ENCODE measurements at places on chromosomes 16 and 17.
A peak's percentile ranks its signal among the peaks of the same experiment; 100 is the strongest.

GRCh38 chr16:24509536-24509935 is 29.8 kb upstream of the RBBP6 start:
- no peak for DNase-seq

DNA sequence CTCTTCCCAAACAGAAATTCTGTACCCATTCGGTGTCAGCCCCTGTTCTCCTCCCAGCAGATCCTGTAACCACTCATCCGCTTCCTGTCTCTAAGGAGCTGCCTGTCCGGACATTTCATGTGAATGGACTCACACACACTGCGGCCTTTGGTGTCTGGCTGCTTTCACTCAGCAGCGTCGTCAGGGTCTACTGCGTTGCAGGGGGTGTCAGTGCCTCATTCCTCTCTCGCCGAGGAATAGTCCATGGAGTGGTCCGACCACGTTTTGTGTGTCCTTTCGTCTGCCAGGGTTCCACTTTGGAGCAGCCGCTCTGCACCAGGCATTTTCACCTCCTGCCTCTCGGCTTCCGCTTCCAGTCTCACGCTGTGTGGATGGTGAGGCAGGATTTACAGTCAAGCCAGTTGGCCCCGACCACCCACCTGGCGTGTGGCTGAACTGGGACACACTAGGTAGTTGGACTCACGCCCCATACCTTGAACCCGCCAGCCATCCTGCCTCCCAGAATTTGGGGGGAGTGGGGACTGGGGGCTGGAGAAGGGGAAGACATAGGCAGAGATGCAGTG is 188.2 kb upstream of the CIBAR2 start:
- DNase-seq = no peak

- no peak for DNase-seq
Measured at GRCh38 chr17:76238847-76239537, 1.3 kb downstream of the RNF157 start.

DNA sequence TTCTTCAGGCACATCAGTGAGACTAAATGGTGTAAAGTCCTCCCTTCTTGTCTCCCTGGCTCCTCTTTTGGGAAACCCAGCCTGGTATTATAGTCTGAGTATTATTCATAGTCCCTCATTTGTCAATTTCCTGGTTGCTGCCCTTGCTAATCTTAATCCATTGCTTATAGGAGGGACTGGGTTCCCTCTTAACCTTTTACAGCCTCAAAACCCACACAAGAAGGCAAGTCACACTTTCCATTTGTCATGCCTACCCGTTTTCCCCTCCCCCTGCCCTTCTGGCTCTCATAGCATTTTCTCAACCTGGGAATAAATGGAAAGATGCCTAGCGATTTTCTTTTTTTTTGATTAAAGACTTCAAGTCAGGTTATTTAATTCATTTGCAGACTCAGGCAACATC is 124.8 kb downstream of the MAP2K6 start:
- no peak for DNase-seq

DNA sequence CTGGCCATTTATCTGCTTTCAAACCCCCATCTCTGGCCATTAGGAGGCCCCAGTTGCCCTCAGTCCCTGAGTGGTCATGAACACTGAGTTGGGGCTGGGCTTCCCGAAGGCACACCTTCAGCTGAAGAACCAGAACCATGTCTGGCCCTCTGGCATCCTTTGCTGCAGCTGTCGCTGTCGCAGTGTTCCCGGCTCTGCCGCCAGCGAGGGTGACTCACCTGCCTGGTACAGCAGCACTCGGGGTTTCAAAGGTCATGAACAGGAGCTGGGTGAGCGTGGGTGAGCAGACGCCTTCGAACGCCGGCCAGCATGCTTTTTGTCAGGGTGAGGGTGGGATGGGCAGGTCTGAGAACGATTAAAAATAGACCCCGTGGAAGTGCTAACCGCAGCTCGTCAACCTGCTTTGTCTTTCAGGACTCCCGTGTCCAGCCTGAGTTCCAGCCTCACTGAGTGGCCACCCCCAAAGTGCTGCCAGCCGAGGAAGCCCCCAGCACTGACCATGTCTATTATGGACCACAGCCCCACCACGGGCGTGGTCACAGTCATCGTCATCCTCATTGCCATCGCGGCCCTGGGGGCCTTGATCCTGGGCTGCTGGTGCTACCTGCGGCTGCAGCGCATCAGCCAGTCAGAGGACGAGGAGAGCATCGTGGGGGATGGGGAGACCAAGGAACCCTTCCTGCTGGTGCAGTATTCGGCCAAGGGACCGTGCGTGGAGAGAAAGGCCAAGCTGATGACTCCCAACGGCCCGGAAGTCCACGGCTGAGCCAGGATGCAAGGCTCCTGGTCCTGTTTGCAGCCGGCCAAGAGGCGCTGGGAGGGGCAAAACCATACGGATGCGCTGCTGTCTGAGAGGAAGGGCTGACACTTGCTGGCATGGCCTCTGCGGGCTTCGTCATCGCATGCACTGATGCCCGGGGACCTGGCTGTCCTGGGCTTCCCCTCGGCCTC is 7.6 kb downstream of the SNN start:
- peak; percentile 60 for DNase-seq

DNA sequence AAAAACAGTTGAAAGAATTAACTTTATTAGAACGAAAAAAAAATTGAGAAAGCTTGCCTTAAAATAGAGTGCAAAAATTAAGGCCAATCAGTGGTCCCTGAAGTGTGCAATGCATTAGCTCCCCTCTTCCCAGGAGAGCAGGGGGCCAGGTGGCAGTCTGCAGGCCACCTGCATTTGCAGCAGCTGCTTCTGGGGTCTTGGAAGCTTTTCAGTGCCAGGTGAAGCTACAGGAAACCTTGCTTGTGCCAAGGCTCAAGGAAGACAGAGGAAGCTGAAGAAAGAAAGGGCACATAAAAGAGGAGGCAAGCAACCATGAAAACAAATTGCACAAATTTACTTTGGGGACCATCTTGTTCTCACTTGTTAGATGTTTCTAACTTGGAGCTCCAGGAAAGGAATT is 50.5 kb upstream of the MTMR4 start:
- no peak for DNase-seq

DNA sequence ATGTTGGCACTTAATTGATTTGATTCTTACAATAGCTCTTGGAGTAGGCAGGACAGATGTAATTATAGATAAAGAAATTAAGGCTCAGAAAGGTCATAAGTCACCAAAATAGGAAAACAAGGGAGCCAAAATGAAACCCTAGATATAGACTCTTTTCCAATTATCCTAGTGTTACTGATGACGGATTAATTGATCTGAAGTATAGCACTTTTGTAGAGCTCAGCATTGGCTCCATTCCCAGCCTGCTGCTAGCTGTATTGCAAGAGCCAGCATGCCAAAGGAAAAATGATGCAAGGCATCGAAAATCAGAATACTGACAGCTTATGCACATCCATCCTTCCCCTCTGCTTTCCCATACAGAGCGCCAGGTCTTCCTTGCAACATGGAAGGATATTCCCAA is 21.6 kb upstream of the RASL10B start:
- no peak for DNase-seq

DNA sequence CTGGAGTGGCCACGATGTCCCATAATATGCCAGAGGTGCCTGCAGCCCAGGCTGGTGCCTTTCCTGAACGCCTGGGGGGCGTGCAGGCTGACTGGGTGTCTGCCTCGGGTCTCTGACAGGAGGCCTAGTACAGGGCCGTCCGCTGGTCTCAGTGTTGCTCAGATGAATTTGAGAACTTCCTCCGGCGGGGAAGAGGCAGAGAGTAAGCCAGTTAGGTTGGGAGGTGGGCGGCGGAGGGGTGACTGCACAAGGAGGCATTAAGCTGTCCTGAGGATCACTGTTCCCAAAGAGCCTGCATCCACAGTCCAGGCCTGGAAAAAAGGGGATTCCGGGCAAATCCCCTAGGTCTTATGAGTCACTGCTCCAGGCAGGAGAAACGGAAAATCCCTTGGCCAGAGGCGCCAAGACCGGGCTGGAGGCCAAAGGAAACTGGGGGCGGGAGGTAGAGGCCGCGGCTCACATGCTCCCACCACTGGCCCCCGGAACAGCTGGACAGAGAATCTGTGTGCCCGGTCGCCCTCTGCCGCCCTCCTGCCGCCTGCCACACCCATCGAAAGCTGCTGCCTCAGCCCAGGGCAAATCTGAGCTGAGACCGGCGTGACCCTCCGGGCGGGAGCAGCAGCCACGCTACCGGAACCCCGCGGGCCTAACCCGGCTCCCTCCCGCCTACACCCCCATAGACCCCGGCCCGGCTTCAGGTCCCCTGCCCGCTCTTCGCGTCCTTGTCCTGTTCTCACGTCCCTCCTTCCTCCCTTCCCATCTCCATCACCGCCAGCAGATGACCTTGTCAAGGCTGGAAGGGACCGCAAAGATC is 1.2 kb downstream of the TRIM47 start:
- peak; percentile 75 for DNase-seq

DNA sequence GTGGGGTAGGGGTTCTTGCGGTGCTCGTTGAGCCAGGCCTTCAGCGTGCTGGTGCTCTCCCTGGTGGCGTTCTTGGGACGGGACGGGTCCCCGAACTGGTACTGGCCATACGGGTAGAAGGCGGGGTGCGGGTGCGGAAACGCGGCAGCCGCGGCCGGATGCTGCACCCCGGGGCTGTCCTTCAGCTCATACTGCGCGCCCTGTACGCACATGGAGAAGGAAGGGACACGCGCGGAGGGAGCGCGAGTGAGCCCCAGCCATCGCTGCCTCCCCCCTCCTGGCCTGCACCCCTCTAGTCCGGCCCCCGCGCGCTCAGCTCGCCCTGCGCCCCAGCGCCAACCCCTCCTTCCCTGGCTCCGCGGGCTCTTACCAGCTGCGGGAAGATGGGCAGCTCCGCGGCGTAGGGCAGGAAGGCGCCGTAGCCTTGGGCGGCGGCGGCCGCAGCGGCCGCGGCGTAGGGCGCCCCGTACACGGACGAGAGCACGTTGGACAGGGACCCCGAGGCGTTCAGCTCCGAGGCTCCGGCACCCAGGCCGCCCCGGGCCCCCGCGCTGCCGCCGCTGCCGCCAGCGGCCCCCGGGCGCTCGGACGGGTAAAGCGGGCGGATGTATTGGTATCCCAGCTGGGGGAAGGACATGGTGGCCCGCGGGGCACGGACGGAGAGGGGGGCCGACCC is 1.0 kb downstream of the IRX3 start:
- peak; percentile 49 for DNase-seq

GRCh38 chr16:85479972-85480726 is 133.0 kb upstream of the GSE1 start:
- DNase-seq = peak; percentile 59

DNA sequence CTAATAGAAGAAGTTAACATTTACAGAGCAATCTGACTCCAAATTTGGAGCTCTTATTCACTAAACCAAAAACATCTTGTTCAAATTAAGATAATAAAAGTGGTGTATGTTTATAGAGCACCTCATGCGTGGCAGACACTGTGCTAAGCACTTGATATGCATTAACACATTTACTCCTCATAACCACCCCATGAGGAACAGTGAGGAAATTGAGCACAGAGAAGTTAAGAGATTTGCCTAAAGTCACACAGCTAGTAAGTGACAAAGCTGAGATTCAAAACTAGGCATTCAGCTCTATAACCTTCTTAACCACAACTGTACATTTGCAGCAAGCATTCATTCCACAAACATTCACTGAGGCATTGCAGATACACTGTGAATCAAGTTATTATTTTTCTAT is 94.0 kb downstream of the VAT1L start:
- DNase-seq = no peak

- no peak for DNase-seq
Measured at GRCh38 chr17:64628641-64629040, 33.5 kb downstream of the SMURF2 start.

DNA sequence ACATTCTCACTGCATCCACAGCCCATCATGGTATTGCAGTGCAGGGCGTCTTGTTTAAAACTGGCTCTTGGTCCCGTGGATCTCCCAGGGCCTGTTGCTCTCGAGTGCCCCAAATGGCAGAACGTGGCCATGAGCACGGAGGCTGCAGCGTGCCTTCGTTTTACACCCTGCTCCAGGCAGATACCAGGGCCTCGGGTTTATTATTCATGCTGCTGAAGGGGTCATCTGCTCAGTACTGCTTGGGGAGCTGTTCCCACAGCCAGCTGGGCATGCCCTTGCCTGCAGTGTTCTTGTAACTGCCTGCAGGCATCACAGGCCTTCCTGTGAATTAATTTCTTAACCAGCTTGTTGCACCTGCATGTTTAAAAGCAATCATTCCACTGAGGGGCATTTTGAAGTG is 129.7 kb upstream of the CHMP6 start:
- no peak for DNase-seq

- DNase-seq = no peak
Measured at GRCh38 chr17:80555266-80555665, 10.6 kb downstream of the RPTOR start.

DNA sequence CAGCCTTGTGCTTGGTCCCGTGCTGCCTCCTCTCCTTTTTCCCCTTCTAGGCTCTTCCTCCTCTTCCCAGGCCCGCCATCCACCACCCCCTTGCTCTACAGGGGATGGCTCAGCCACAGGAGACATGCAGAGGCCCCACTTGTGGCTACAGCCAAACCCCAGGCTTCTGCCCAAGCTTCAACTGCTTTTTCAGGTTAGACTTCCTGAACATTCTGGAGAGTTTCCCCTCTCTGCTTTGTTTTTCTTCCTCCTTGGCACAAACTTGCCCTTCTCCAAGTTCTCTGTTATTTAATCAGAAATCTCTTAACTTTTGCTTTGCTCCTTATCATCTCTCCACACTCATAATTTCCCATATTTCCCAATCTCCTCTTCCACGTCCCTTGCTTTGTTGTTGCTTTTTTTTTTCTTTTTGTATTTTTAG is 18.3 kb upstream of the HAS3 start:
- DNase-seq = no peak

- DNase-seq = peak; percentile 49
Measured at GRCh38 chr16:87464691-87465300, 28.0 kb downstream of the ZCCHC14 start.

- peak; percentile 67 for DNase-seq
Measured at GRCh38 chr17:1111599-1112443, 68.0 kb downstream of the ABR start.

DNA sequence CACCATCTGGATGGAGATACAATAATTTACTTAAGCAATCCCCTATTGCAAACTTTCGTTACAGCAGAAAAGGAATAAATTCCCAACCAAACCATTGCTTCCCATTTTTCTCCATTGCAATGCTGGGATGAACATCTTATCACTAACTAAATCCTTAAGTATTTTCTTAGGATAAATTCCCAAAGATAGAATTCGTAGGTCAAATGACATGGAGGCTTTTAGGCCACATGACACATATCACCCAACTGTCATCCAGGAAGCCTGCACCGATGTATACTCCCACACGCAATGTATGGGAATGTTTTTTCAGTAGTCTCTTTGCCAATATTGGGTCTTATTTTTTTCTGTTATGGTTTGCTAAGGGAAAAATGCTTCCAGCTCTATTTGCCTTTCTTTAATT is 1.6 kb upstream of the TLCD2 start:
- DNase-seq = no peak

- DNase-seq = no peak
Measured at GRCh38 chr16:28495098-28495793, 803 bp downstream of the APOBR start.

DNA sequence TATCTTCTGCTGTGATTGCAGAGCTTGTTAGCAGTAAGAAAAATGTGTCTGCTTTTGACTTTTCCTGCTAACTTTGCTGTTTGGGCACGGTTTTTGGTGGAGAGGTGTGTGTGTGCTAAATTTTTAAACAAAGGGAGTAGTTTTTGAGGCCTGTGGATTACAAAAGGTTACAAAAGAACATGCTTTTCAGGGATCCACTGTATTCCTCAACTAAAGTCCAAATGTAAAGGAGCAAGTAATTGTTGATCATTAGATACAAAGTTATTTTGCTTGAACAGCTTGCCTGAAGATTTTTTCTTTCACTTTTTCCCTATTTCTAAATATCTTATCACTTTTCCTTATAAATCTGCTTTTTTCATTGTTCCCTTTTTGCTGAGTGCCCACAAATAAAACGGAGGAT is 2.0 kb downstream of the KPNB1 start:
- DNase-seq = no peak

GRCh38 chr17:79315358-79316105 is 240.9 kb downstream of the ENGASE start:
- DNase-seq = no peak

All from PC-9 (cell line).